ENCODE measurements at places on chromosomes 16 and 17.

DNA sequence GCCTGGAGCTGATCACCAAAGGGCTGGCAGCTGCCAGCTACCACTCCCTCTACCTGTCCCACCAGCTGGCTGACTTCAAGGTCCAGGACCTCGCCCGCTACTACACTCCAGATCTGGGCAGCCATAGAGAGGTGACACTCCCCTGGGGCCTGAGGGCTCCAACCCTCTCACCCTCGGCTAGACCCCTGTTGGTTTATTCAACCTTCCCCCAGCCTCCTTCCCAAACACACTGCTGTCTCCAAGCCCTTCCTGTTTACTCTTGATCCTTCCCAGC lies 18.0 kb downstream of the ALOX12B start:
- DNase-seq = no peak

DNA sequence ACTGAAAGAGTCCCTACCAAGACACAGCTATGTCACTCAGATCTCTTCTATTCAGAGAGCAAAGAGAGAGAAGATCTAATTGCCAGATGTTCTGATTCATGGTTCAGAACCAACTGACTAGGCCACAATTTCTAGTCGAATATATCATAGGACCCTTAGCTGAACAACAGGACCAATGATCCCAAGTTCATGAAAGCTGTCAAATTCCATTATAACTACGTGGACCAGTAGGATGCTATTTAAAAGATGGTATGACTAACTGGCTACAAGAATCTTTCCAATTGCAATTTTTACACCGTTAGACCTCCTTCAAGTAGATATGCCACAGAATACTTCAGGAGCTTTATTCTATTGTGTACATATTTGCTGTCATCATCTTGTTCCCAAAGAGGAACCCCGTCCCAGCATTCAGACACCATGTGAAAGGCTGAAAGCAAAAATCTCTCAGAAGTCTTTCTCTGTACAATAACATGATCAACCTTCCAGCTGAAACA lies 26.0 kb downstream of the DCUN1D3 start:
- DNase-seq = no peak

DNA sequence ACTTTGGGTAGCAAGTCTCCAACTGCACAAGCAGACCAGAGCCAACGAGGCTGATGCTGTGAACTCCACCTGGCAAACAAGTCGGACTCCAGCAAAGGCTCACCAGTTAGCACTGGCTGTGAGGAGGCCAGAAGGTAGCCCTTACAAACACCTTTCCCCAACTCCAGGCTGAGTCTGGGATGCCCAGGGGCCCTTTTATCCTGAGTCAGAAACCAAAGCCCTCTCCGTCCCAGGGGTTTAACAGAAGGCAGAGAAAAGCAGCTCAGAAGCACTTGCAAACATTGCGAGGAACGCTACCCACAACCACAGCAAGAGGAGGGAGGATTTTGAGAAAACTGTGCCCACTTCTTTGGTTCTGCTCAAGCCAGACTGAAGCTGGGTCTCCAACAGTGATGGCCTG lies 25.0 kb downstream of the CUEDC1 start:
- no peak for DNase-seq

- DNase-seq = no peak
Observed at GRCh38 chr17:1039511-1040215, 42.7 kb downstream of the TIMM22 start.

- DNase-seq = no peak
Observed at GRCh38 chr16:61555718-61556441, 480.4 kb downstream of the CDH8 start.

DNA sequence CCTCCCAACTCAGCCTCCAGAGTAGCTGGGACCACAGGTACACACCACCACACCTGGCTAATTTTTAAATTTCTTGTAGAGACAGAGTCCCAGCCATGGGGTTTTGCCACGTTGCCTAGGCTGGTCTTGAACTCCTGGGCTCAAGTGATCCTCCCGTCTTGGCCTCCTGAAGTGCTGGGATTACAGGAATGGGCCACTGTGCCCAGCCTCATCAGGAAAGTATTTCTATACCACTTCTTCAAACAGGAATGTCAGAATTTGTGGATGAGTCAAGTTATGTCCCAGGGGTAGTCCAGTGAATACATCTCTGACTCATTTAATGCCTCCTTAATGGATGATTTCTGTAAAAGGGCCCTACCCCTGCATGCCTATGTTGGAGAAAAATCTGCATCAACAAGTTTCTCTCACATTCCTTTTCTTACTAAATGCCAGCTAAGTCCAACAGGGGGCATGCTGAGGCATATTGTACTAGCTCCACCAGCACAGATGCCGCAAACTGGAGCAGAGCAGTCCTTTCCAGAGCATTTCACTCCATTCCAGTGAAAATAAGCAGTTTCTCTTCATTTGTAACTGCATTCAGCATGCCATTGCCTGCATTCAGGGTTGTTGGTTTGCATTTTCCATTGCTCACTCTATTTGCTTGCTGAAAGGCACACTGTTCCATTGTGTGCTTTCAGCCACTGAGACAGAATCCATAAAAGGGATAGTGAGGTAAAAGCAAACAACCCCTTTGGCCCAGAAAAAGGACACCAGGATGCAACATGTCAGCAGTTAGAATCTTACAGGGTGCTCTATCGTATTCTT lies 5.3 kb upstream of the CAVIN1 start:
- DNase-seq = no peak

DNA sequence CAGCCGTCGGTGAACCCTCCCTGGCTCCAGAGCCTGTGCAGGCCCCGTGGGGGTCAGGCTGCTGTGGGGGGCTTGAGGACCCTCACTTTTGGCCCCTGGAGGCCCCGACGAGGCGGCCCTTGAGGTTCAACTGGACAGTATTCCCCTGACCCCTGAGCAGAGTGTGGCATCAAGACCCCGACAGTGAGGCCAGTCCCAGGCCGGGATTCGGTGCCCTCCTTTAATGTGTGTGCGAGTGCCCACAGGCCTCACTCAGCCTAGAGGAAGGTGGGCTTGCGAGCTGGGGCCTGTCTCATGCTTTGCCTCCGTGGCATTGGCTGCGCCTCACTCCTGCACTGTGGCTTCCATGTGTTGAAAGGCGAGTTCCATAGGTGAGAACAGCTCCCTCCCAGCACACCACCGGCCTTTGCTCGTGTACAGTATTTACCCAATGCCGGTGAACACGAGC lies 94.5 kb downstream of the METRNL start:
- DNase-seq = no peak

GRCh38 chr17:75834928-75835653 lies 9.1 kb downstream of the UNC13D start:
- DNase-seq = no peak
